GM18507 (cell line): ENCODE measurements at places on chromosomes 2 and 18.

DNA sequence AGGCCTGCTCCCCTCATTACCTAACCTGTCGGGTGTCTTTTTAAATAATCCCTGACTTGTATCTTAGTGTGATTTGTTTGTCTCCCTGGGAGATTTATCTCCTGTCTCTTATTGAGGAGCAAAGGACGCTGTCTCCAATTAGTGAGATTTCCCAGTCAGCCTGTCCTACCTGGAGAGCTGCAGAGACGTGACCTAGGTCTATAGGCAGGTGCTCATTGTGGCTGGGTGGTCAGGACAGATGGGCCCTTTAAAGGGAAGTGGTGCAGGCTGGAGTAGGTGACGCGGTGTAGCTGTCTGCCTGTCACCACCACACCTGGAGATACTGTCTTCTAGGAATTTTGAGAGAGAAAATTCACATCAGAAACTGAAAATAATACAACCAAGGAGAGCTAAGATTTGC, 28.0 kb downstream of the PLB1 start:
- no peak for DNase-seq

DNA sequence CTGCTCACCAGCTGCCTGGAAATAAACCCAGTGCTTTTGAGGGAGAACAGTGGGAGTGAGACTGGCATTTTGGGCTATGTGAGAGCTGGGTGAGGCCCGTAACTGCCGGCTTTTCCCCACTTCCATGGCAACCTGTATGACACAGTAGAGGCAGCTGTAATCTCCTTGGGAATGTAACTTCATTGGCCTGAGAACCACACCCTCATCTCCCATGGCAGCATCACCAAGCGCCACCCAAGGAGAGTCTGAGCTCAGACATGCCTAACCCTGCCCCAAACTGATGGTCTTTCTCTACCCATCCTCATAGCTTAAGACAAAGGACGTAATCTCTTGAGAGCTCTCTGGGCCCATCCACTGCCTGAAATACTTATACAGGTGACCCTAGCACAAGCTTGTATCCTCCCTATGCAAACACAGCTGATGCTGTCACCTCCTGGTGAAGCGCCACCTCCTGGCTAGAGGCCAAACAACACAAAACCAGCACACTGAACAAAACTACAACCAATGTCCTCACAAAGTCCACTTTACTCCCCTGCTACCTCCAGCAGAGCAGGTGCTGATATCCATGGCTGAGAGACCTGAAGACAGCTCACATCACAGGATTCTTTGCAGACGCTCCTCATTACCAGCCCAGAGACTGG, 763.4 kb upstream of the NRXN1 start:
- no peak for DNase-seq

GRCh38 chr2:131035112-131035825, 58.0 kb downstream of the FAM168B start:
- no peak for DNase-seq

- no peak for DNase-seq
Measured at GRCh38 chr2:72934683-72935610, 17.6 kb downstream of the EMX1 start.

- DNase-seq: no peak
Measured at GRCh38 chr2:63581298-63581961, 6.8 kb downstream of the WDPCP start.

DNA sequence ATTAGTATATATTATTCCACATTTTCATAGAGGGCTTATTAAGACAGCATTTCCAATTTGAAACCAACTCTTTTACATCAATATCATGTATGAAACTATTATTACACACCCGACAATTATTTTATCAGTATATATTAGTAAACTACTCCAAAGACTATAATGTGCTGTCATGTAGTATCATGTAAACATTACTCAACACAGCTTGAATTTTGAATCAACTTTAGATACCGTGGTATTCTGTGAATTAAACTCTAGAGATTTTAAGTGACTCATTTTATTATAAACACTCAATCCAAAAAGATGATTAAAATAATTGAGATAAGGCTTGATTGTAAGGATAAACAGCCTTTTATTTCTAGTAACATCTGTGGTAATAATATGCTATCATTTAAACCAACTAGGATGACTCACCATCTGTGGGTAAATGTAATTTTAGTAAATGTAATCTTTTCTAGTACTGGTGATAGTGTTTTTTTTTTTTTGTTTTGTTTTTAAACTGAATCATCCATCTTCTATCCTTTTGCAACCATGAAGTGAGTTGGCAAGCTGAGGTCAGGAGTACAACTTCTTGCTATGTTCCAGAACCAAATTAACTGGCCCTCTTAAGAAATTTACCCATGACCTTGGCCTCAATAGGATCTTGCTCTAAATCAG, 144.3 kb upstream of the SMAD7 start:
- no peak for DNase-seq

GRCh38 chr2:154974041-154974440, 275.5 kb downstream of the KCNJ3 start:
- no peak for DNase-seq

DNA sequence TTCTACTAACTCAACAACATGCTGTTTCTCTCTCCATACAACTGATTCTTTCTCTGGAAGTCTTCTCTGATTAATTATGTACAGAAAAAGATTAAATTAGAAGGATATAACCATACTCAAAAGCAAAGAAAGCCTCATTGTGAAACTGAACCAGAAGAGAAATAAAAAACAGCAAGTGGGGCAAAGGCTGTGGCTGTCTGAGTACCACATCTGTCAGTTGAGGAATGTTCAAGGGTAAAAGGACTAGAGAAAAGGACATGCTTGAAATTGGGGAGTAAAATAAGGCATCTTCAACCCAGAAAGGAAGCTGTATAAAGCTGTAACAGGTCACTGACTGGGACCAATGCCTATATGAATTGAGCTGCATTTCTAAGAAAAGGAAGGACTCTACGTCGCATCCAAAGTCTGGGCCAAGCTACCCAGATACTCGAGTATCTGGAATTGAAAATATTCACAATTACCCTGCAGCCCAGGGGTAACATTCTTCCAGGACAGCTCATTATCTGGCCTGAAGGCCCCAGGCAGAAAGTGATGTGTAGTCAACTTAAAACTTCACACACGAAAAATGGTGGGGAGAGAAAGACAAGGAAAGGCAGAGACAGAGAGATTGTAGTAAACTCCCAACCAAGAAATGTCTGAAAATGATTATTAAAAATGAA, 356.0 kb upstream of the GALNT5 start:
- DNase-seq: no peak

- DNase-seq: no peak
Measured at GRCh38 chr2:217994776-217995274, 8.0 kb downstream of the TNS1 start.

DNA sequence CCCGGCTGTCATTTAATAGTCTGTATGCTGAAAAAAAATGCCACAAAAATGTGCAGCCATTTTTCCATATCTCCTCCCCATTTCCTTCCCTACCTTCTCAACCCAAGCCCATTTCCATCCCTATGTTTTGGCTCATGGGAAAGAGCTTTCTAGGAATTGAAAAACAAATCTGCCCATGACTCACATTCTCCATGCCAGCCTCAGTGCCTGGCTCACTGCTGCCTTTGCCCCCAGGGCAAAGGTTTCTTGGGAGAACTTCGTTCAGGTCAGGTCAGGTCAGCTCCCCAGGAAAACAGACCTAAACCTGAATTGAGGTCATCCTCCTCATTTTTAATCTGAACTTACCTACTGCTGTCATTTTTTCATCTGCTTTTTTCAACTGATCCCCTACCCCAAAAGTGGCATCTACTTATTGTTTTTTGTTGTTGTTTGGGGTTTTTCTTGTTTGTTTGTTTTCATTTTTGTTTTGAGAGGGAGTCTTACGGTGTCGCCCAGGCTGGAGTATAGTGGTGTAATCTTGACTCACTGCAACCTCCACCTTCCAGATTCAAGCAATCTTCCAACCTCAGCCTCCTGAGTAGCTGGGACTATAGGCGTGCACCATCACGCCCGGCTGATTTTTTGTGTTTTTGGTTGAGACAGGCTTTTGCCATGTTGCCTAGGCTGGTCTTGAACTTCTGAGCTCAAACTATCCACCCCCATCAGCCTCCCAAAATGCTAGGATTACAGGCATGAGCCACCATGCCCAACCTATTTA, 66.7 kb downstream of the FECH start:
- no peak for DNase-seq

DNA sequence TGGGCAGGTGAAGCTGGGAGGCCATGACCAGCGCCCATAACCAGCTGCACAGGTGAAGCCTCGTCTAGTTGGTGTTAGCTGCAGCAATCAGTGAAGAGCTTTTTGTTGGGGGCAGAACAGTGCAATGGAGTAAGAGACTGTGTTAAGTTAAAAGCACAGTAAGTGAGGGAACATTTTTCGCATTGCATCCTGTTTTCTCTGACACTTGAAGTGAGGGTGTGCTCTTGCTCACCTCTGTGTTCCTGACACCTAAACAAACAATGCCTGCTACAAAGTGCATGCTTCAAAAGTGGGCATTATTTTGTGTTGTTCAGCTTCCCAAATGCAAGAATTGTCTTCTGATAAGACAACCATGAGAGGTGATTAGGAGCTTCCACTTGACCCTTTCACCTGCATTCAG, 324.0 kb upstream of the ACVR2A start:
- DNase-seq: no peak
